CD4-positive, alpha-beta T cell treated with Interleukin-6 at 100 ng/mL for 8 hours (primary cell): ENCODE measurements at places on chromosomes 4 and X.
A peak's percentile ranks its signal among the peaks of the same experiment; 100 is the strongest.

DNA sequence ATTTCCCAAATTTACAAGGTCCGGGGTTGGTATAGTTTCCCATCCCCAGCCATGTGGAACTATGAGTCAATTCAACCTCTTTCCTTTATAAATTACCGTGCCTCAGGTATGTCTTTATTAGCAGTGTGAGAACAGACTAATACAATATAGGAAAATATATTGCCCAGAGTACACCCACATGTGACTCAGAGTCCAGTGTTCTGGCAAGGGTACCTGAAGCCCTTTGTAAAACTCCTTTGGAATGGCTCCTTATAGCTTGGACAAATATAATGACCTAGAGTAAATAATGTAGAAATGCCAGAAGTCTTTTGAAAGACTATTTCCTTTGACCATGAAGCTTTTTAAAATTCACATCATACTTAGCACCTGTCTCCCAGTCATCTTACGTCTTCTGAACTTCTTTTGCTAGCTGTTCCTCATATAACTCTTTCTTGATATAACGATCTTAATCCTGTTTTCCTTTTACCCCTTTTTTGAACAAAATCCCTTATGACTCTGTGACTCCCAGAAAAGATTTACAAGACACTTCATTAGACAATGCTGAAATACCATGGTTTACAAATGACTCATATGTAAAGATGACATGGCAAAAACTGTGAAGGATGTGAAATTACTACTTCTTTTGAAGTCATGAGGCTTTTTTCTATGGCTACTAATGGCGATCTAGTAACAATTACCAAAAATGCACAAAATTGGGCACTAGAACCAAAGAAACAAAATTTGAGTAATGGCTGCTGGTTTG lies 408.9 kb downstream of the NAP1L3 start:
- DNase-seq: no peak

DNA sequence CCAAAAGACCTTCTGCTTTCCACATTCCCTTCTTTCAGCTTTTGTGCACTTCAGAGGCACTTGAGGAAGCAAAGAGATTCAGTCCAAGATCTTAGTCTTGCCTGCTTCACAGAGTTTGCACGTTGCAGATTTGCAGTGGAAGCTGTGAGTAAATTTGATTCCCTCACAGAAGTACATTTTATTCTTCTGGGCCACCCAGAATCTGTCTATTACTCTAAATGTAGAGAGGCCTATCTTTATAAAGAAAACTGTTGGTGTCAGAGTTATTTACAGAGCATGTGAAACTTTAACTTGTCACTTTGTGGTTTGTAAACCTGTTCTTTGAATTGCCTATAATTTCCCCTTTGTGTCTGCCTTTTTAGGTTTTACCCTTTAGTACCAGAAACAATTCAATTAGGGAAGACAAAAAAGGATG lies 15.5 kb downstream of the SPRY1 start:
- DNase-seq: no peak

- DNase-seq: no peak
Observed at GRCh38 chr4:5892323-5893003, 423 bp downstream of the CRMP1 start.

- peak; percentile 67 for DNase-seq
Observed at GRCh38 chrX:102155806-102156179, at the start of gene BEX5. BEX5 (minus strand) TSS chrX:102155977; CDS start chrX:102154265, 1,712 bp downstream.

DNA sequence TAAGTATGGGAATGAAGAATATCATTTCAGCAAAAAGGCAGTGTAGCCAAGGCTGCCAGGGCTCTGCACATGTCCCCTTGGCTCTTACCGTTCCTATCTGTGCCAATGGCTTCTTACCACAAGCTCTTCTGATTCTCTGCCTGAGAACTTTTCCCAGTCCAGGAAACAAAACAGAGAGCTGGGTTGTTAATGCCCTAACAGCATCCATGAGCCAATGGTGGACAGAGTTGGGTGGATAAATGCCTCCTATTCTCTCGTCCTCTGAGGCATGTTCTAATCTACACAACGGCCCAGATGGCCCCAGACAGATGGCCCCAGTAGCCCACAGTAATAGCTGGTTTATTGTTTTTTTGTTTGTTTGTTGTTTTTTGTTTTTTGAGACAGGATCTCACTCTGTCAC lies 28.0 kb downstream of the SCD5 start:
- DNase-seq: no peak

DNA sequence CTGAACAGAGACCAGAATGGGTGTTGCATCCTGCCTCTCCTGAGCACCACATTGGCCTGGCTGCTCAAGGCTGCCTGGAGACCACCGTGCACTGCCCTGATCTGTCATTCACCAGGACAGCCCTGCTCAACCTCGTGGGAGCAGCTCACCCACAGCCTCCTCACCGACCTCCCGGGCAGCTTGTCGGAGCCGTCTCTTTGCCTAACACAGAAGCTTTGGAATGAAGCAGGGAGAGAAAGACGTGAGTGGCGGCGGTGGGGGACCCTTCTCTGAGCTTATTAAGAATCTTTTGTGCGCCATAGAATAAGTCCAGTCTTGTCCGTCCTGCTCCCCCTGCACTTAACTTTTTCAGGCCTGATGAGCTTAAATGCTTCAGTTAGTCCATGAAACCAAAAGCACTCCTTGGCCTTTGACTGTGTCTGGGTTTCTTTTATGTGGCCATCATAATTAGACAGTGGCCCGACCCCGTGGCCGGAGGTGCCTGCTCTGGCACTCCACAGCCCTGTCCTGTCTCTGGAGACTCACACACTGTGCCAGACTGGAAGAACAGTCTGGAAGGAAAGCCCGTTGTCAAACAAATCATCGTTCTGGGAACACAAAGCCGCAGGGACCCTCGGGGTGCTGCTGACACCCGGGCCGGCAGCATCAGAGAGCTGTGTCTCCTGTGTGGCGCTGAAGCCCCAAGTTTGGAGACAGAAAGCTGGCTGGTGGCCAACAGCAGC lies 192.8 kb downstream of the BCOR start:
- no peak for DNase-seq
